ENCODE measurements at places on chromosomes 5 and 9.

DNA sequence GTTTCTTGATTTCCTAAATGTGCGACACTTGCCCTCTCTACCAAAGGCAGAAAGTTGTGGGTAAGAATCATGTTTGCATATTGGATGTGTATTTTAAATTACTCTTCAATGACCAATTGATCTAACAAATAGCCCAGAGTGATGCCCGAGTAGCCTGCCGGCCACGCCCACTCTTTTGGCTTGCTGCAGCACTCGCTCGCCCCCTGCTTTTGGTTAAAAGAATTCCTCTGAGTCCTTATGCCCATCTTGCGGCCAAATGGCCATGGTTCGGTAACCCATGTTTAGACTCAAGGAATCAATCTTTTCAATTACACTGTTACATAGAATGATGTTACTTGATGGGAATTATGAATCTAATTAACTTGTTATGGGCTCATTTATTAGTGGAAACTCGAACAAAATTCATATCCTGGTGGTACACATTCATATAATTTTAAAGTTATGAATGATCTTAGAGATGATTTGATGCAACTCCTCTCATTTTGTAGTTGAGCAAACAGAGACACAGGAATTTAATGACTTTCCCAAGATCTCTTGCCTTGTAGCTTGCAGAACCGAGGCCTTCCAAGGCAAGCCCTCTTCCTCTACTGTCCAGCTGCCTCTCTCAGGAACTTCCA, 36.5 kb downstream of the PPIC start:
- DNase-seq: no peak

DNA sequence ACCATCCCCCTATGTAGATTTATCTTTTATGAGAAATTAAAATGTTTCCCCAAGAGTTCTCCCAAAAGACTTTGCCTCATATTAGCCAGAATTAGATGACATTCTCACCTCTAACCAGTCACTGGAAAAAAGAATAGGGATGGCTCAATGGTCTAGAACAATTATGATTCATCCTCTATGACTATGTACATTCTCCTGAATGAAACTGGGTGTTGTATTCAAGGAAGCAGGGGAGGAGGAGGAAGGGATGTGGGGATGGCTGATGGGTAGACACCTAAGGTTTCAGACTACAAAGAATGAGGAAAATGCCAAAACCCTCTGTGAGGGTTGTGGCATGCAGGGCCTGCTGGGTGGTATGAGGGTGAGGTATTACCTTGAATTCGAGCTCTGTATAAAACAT, 49.5 kb upstream of the BRINP1 start:
- DNase-seq: no peak

GRCh38 chr5:179273073-179273435, 72.2 kb downstream of the ADAMTS2 start:
- no peak for DNase-seq

DNA sequence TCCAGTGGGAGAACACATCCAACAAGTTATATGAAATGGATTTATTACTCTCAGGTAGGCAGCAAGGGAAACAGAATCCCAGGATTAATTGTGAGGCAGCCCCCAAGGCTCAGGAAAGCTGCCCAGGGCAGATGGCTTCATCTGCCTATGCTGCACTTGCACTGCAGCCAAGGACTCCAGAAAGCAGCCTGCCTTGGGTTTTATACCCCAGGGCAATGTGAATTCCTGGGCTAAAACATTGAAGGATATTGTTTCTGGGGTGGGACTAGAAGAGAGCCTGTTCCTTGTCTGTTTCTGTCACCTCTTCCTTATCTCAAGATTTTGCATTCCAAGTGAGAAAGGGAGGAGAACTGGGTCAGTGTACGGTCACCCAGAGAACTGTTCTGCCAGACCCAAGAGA, 8.8 kb upstream of the CCL27 start:
- no peak for DNase-seq

GRCh38 chr9:17318821-17319320, 184.0 kb downstream of the CNTLN start:
- no peak for DNase-seq

- DNase-seq: no peak
Measured at GRCh38 chr5:4048398-4048797, 452.8 kb downstream of the IRX1 start.

- no peak for DNase-seq
Measured at GRCh38 chr5:53099546-53099945, 10.0 kb downstream of the MOCS2 start.

DNA sequence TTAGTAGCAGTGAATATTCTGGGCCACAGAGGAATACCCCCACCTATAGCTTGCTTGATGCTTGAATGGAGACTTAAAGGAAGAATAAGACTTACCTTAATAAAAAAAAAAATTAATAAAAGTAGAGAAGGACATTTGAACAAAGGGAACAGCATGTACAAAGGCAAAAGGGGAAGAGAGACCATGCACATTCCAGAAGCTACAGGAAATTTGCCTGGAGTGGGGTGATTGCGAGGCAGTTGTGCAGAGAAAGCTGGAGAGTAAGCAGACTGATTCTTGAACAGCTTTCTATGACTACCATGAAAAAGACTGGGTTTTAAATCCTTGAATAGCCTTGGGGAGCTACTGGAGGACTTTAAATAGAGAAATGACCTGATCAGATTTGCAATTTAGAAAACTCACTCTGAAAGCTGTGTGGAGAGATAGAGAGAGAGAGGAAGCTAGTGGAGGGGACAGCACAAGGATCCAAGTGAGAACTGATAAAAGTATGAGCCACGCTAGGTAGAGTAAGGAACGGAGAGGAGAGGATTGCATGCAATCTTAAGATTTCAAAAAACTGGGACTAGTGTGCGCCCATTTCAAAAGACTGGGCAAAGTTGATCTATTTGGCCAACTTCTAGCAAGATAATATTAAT, 12.5 kb upstream of the SSBP2 start:
- no peak for DNase-seq

- DNase-seq: no peak
Measured at GRCh38 chr5:141223112-141223783, at the start of gene PCDHB14. Gene PCDHB14 (plus strand): TSS chr5:141223343. CDS start chr5:141223506, 163 bp downstream.

- DNase-seq: no peak
Measured at GRCh38 chr5:110790673-110791072, 51.9 kb downstream of the SLC25A46 start.

DNA sequence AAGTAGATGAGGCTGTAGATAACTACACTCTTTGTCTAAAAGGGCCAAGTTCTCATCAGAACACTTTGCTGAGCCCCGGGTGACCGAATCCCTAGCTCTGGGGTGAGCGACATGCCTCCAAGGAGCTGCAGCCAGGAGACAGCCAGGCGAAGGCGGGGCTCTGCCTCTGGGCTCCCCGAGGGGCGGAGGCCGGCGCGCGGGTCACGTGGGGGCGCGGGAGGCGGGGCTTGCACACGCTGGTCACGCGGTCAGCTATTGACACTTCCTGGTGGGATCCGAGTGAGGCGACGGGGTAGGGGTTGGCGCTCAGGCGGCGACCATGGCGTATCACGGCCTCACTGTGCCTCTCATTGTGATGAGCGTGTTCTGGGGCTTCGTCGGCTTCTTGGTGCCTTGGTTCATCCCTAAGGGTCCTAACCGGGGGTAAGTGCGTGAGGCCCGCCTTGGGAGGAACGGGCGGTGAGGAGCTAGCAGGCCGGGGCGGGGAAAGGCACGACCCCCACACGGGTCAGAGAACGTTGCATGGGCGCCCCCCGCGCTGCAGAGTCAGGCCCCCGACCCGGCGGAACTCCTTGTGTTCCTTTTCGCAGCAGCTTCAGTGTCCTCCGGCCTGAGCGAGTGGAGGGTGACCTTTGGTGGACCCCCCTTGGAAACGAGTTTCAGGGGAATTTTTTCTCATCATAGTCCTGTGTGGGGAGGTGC, at the start of gene ATP6V0E1:
ATP6V0E1 (plus strand) TSS at position 230 of the 702 bp plus-strand sequence; CDS start at position 320, 90 bp downstream.
- DNase-seq: peak; percentile 86
